NCI-H345 (cell line): ENCODE measurements at places on chromosomes 5 and 9.

GRCh38 chr5:125011419-125011818, 265.0 kb upstream of the ZNF608 start:
- DNase-seq: no peak

DNA sequence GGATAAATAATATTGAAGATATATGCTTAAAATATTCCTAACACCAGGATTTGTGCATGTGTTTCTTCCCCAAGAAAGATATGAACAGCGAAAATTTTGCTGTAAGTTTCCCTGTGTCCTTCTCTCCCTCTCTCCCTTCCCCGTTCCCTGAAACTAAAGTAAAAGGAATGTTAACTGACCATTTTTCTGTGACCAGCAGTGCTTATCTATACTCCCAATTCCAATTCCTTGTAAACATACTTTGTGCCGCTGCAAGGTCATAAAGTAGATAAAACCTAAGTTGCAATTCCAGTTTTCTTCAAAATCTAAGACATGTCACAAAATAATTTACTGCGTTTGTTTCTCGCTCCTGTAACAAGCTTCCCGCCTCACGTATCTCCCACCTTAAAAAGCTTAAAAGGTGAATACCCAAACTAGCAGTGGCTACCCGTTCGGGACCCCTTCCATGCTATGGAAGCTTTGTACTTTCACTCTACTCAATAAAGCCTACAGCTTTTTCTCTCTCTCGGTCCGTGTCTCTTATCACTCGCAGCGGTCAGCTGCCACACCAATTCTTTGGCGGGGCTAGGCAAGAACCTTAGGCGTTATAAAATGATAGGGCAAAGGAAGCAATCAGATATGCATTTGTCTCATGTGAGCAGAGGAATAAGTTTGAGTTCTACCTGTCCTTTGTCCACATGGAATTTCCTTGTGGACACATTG, 1798.0 kb downstream of the EFNA5 start:
- DNase-seq: no peak

DNA sequence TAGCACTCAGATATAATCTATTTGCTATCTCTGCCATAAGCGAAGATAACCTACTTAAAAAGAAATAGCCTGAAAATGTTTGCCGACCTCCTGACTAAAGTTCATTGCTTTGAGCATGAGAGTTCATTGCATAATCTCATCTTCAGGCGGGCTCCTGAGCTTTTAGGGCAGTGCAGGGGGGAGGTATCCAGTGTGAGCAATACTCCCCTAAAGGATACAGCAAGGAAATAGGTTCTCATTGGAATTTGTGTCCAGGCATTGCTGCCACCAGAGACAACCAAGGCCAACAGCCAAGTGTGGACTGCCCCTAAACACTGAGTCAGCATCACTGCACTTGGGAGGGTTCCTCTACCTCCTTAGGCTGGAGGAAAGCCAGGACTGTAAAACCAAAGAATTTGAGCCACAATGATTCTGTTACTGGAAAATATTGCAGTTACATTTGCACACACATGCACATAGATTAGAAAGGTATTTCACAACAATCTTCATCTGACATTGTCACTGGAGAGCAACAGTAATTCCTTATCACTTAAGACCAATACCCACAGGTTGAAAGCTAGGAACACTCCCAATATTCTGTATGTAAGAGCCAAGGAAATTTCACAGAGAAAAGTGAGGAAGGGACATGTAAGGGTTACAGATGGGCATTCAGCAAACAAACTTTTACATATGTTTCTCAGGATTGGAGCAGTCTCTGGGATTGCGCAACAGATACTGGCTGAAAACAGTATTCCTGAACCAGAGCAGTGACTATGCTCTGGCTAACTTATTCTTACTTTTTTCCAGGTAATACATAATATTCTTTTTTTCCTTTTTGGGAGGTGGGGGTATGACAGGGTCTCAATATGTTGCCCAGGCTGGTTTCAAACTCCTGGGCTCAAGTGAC, 98.6 kb upstream of the TLE1 start:
- no peak for DNase-seq

DNA sequence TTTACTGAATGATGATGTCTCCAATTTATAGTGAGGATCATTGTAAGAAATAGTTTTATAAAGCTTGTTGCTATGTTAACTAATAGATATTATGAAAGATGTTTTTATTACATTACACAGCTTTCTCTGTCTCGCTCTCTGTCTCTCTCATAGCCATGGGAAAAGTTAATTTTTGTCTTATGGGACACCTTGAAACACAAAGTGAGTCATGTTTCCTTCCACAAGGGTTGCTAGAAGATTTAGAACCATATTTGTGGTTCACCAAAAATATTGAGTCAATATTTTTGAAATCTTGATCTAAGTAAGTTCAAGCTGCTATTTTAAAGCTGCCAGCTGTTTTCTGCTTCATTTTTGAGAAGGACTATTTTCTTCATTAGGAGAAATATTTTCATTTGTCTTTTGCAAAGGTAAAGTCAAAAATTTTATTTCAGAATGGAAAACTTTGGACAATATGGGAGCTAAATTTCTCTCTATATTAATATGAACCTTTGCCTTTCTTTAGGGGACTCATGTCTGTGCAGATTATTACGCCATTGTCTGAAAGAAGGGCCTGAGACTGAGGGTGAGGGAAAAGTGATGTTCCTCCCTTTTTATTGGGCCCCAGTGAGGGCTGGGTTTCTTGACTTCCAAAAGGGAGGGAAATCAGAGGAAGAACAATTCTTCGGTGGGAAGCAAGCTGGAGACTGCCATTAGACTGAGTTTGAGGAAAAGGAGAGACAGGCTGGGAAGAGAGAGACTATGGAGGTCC, 87.9 kb upstream of the SLC24A2 start:
- no peak for DNase-seq

DNA sequence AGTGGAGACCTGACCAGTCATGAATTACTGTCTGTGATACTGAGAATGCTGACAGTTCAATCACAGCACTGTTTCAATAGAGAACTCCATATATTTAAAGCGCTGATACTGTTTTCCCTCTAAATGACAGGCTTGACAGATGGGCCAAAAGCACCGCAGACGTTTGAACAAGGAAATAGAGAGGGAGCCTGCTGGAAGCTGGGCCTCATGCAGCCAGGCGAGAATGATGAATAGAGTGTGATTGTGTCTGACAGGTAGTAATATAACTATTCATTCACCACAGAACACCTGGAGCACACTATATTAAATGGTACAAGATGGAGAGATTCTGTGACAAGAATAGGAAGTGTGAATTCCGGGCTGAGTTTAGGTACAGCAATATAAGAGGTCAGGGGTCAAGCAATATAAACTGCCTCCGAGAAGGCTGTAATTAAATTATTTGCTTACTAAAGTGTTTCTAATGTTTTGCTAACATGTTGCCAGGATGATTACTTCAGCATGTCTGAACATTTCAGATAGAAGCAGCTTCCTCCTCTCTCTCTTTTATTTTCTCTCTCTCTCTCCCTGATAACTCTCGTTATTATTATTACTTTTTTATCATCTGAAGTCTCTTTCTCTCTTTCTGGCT, 297.7 kb downstream of the CSNK1G3 start:
- DNase-seq: peak; percentile 55

GRCh38 chr5:159936686-159937329, 20.5 kb downstream of the ADRA1B start:
- no peak for DNase-seq

DNA sequence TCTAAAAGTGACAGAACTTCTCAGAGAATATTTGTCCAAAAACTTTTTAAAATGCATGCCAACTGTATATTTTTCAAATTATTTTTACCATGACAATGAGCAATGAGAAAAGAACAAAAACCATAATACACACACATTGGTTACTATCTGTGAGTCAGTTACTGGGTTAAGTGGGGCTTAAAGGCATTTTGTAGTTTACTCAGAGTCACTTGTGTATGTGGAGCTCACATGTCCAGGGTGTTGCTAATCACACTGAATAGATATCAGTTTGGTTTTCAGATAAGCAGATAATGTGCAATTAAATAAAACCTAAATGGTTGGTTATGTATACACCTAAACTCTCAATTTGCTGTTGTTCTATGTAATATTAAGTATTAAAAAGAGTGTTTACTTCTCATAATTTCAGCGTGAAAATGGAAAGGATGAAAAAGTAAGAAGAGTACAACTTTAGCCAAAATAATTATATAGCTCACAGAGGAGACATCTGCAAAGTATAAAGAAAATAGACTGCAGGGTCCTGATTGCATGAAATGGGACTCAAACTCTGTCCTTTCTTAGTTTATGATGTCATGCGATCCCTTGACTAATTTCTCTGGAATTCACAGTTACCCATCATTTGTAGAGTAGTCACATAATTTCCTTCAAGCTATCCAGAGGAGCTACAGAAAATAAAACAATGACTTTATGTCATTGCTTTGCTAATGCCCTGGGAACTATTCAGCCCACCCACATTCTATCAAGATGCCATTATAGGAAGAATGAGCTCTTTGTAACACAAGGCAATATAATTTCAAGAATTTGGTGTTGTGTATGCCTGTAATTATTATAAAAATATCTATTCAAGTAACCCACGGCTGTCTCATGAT, 388.0 kb upstream of the ZNF608 start:
- no peak for DNase-seq

DNA sequence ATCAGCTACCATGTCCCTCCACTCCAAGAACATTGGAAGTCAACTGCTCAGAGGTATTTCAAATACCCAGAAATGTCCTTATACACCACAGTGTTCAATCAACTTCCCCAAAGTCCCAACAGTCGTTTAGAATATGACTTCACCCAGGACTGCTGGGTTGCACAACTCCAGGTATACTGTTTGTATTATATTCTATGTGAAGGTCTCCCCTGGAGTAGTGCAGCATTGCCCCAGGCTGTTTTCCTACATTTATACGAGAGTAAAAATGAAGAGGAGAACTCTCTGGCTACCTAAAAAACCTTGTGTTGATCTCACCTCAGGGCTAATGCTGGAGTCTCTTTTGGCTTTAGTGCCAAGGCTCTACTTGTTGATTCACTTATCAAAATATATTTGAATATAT, 183.6 kb upstream of the MAP3K1 start:
- DNase-seq: peak; percentile 51

DNA sequence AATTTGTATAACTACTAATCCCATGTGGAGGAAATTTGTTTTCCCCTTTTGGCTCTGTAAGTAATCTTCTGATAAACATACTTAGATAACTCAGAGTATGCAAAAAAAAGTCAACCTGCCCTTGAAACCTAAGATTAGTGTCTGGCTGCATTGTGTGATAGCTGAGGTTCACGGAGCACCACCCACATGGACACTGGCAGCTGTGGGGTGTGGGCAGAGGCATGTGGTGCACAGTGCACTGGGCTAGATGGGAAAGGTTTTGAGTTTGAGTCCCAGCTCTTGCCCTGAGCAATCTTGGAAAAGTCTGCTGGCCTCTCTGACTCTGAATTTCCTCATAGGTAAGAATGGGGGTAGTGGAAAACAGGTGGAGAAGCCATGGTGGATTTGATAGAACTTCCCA, 75.1 kb downstream of the PLCXD3 start:
- no peak for DNase-seq

DNA sequence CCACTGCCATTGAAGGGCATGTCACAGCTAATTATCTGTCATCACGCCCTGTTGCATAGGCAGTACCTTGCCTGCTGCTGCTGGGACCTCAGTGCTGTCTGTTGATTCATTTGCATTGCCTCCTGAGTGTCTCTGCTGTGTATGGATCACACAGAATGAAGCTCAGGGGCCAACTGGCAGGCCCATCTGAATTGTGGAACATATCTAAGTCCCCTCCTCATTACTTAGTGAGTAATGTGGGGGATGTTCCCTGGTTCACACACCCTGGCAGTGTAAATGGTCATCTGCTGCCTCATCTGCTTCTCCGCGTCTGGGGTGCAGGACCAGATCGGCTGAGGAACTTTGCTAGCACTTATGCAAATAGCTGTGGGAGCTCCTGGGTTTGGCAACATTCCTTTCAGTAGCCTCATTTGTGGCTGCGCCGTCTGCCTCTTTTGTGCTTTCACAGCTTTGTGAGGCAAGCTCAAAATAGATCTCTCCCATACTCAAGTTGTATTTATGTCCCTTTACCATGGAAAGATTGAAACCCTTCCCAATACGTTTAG, 25.4 kb downstream of the TYRP1 start:
- DNase-seq: no peak

GRCh38 chr5:99129768-99130501, 201.1 kb upstream of the CHD1 start:
- no peak for DNase-seq

GRCh38 chr5:138760448-138761110, 7.4 kb downstream of the CTNNA1 start:
- no peak for DNase-seq

- DNase-seq: no peak
Observed at GRCh38 chr5:119327018-119327417, 28.8 kb upstream of the TNFAIP8 start.

DNA sequence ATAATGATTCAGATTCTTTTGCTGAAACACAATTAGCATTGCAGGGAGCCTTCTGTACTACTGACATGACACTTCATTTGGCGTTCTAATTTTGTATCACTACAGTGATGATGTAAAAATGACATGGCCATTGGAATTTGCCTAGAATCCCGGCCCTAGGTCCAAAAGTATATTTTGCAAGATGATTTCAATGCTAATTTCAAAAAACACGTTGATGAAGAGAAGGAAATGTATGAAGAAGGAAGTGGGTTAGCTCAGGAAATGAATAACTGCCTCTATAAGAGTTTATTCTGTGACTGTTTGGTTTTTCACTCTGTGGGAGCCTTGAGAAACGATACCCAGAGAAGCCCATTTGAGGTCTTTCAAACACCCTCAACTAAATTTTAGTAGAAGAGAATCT, 59.3 kb downstream of the OSTF1 start:
- DNase-seq: no peak

DNA sequence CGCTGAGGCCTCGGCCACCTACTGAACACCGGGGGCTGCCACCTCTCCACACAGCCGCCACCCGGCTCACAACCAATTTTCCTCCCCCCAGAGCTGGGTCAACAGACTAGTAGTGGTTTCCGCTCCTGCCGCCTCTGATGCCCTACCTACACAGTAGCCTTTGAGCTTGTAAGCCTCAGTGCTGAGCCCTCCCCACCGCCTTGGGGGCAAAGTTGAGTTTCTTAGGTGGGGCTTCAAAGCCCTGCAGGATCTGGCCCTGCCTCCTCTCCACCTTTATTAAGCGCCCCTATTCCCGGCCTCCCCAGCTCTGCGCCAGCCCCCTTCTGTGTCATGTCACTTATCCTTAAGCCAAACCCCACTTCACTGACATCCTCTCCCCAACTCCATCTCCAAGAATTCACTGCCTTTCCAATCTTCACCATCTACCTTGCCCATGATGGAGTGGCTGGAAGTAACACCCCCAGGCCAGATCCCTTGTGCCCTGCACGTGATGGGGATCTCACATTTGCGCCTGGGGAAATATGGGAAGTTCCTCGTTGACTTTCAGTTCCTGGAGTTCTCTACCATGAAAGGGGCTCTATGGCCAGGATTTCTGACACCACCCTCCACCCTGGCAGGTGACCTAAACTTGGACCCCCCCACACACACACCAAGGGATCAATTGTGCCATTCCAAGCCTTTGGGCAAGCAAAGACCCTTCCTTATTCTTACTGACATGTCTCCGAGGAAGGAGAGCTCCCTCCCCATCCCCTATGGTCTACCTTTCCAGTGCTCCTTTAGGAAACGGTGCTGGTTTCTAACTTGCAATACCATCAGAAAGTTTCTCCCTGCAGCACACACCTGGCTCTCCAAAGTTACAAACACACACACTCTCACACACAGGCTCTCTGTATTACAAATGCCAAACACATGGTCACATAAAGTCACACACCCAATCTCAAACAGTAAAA, 2.7 kb upstream of the CNTFR start:
- no peak for DNase-seq
